ENCODE measurements at places on chromosomes 12 and 14.

GRCh38 chr12:116529048-116529447 lies 30.1 kb upstream of the MAP1LC3B2 start:
- DNase-seq = no peak

GRCh38 chr12:109951136-109951535 lies 45.0 kb downstream of the GIT2 start:
- DNase-seq = no peak

DNA sequence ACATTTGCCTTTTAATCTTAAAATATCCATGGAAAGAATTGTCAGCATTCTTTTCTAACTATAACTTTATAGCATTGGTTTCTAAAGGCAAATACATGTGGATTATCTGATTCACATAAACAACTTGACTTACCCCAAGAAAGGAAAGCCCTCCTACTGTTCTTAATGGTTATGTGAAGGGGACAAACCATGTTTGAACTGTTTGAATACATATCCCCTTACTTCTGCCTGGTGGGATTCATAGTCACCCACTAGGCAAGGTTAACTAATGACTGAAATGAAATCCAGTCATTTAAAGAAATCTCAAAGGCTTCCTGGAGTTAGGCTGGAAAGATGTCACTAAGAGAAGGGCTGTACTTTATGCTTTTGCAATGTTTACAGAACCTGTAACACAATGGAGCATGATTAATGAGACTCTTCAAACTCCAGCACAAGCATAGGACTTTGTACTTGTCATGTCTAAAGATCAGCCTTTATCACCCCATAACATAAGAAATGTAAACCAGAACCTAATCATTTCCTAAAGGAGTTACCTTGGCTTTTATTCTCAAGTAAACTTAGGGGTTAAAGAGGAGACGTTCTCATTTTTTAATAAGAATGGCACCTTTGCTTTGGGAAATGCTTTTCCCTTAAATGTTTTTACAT lies 10.2 kb upstream of the FLRT2 start:
- no peak for DNase-seq

DNA sequence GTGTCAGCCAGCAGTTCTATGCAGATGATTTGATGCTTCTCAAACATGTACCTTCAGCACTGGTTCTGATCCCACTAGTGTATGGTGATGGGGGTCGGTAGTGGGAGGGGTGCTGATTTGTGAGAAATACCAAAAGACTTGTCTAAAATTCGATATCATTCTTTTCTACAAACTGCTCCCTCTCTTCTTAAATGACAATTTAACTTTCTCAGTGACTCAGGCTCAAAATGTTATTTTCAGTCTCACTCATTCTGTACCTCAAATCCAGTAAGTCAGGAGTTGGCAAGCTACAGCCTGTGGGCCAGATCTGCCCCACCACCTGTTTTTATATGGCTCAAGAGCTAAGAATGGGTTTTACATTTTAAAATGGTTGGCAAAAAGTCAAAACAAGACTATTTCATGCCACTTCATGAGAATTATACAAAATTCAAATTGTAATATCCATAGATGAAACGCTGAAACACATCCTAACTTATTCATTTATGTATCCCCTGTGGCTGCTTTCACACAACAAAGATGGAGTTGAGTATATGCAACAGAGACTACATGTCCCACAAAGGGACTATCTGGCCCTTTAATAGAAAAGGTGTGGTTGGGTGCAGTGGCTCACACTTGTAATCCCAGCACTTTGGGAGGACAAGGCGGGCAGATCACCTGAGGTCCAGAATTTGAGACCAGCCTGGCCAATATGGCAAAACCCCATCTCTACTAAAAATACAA lies 6.6 kb upstream of the NOP2 start:
- DNase-seq = no peak

DNA sequence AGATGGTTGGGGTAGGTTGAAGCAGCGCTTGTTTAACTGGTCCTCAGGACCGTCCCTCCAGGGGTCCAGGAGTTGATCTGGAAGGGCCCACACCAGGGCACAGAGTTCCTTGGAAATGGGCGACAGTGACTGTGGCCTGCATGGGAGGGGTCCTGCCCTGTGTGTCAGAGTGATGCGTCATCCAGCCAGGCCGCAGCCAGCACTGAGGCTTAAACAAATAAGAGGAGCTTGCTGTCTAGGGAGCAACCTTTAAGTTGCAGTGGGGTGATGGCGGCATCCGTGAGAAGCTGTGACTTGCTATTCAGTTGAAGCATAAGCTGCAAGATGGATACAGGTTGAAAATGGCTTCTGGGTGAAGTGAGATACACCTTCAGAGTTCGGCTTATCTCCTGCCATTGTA lies 20.2 kb downstream of the DCAF4 start:
- no peak for DNase-seq

DNA sequence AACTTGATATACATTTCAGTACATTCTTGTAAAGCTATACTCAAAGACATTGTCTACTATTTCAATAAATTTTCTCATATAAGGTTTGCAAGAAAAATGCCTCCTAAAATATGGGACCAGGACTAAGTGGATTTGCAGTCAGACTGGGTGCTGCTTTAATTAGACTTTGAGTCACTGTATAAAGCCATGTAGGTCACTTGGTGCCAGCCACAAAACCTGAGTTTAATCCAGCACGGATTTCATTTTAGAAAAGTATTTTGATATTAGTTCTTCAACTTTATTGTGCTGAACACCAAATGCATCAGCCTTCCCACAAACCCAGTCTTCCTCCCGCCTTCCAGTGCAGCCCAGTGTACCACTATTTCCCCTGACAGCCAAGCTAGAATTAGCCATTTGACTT lies 9.9 kb upstream of the NID2 start:
- no peak for DNase-seq

DNA sequence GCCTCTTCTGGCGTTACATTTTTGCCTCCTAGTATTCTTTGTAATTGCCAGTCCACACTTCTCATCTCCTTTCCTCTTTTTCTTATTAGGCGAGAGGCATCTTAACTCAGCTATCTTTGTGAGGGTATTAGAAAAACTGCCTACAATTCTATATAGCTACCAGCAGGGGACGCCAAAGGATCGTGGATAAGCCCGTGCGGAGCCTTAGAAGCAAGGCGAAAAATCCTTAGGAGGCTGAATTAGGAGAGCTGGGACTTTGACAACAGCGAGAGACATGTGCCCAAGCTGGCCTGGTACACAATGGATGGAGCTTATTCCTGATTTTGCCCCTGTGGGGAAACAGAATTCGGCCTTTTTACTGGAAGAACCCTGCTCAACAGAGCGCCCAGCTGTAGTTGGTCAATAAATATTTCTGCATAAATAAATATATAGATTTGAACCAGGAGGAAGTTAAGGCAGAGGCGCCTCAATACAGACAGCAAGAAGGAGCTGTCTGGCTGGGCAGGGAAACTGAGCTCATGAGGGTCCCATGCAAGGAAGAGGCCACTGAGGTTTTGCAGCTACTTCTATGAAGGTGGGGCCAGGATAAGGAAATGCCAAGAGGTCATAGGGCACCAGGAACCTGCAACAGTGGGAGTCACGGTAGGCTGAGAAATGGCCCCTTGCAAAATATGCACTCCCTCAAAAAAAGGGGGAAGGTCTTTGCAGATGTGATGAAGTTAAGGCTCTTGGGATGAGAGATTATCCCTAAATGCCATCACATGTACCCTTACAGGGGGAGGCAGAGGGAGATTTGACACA lies 14.6 kb upstream of the RBM19 start:
- peak; percentile 79 for DNase-seq

DNA sequence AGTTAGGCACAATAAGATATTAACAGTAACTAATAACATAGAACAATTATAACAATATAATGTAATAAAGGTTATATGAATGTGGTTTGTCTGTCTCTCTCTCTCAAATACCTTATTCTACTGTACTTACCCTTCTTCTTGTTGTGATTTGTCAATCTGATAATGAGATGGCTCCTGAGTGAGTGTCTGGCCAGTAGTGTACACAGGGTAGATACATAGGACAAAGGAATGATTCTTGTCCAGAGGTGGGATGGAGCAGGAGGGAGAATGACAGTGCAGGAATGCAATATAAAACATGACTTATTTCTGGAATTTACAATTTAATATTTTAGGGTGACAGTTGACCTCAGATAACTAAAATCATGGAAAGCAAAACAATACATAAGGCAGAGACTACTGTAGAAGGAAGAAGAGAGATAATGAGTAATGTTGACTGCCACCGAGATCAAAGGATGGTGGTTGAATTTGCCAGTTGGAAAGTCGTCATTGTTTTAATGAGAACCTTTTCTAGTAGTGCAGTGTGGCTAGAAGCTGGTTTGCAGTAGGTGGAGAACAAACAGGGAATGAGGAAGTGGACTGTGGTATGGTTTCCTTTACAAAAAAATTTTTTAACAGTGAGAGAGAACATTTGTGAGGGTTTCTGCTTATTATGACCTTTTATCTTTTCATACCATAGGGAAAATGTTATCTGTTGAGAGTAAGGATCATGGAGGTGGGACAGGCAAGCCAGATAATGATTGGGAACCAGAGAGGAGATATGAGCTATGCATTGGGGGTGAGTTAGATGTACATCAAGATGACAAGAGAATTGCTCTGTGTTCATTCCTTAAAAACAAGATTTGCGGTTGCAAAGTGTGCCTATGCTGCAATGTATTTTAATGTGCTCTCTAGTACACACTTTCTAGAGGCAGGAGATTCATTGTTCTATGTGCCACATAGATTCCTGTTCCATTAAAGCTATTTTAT lies 458.3 kb downstream of the BTG1 start:
- peak; percentile 10 for DNase-seq

GRCh38 chr12:117968826-117969659 lies at the start of gene KSR2:
Gene KSR2 (minus strand): TSS chr12:117968990. CDS start chr12:117968255, 735 bp downstream.
- peak; percentile 47 for DNase-seq

- peak; percentile 77 for DNase-seq
Measured at GRCh38 chr12:104669089-104669721, 212.5 kb downstream of the CHST11 start.

DNA sequence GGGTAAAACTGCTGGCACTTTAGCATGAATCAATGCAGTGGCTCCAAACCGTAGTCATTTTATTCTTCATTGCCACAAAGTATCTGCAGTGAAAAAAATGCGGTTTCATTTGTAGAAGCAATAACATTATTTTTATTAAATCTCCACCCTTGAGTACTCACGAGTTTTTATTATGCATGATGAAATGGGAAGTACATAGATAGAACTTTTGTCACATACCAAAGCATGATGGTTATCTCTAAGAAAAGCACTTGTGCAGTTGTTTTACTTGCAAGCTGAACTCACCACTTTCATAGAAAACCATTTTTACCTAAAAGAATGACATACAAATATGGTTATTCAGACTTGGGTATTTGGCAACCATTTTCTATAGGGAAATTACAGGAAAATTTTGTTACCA lies 90.3 kb downstream of the PELI2 start:
- DNase-seq = no peak

- no peak for DNase-seq
Measured at GRCh38 chr14:65789363-65789762, 376.8 kb downstream of the FUT8 start.

DNA sequence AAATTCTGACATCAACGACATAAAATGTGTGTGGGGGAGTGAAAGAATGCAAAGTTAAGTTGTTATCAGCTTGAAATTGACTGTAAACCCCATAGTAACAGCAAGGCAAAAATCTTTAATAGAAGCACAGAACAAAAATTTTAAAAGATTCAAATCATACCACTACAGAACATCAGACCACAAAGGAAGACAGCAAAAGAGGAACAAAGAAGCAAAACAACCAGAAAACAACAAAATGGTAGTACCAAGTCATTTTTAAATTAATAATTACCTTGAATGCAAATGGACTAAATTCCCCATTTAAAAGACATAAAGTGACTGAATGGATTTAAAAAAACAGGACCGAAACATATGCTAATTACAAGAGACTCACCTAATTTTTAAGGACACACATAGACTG lies 31.3 kb downstream of the A2M start:
- no peak for DNase-seq

- DNase-seq = no peak
Measured at GRCh38 chr14:28407996-28408395, 358.6 kb upstream of the FOXG1 start.

- no peak for DNase-seq
Measured at GRCh38 chr14:86798330-86798729, 1194.7 kb downstream of the GALC start.

DNA sequence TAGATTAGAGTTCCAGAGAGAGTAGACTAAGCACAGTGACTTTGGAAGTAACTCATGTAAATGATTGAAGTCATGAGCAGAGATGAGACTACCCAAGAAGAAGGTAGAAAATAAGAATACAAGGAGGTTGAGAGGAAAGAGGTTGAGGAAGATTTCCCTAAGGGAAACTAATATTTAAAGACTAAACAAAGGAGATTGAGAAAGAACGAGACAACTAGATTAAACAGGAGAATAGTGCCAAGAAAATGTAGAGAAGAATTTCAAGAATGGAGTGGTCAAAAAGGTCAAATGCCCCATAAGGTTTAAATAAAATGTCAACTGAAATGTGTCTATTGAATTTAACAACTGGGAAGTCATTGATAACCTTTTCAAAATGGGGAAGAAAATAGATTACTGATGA lies 59.0 kb downstream of the RPS29 start:
- DNase-seq = no peak

GRCh38 chr14:72613231-72613974 lies 280.5 kb downstream of the DPF3 start:
- no peak for DNase-seq

- no peak for DNase-seq
Measured at GRCh38 chr14:69001375-69001774, 22.3 kb upstream of the ACTN1 start.

DNA sequence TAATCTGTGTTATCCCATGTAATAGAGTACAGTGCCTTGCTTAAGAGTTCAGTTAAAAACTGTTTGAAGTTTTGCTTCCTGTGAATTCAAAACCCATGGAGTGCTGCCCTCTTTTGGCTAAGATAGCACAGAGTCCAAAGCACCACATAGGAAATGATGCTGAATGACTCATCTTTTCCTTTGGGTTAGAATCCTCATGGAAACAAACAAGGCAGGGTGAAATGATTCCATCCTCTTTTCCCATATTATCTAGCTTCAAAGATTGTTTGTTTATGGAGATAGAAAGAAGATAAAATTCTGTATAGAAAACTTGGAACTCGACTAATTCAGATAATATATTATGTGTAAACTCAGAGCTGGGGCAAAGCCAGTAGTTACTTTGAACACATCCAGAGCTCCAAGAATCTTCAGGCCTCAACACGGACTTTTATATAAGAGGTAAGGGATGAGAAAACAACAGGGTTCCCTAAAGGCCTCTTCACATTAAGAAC lies 87.4 kb downstream of the OTOGL start:
- DNase-seq = peak; percentile 88

DNA sequence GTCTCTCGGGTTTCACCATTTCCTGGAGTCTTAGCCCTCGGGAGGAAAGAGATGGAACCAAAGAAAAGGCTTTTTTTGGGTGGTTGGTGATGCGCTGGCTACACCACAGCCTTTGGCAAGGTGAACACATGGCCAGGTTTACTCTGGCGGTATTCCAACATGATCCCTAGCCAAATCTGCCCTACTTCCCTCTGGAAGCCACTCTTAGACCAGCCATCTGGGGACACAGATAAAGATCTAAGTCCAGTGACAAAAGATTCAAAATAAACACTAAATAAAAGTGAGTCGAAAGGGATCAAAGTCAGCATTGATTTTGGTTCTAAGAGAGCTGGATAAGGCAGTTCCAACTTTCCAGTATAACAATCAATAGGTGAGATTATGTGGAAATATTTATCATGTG lies 694.5 kb downstream of the VRK1 start:
- DNase-seq = no peak

- no peak for DNase-seq
Measured at GRCh38 chr14:80628547-80628946, 313.0 kb downstream of the CEP128 start.

Measured in SK-MEL-5 (cell line).